ENCODE measurements at places on chromosomes 3 and 15.

DNA sequence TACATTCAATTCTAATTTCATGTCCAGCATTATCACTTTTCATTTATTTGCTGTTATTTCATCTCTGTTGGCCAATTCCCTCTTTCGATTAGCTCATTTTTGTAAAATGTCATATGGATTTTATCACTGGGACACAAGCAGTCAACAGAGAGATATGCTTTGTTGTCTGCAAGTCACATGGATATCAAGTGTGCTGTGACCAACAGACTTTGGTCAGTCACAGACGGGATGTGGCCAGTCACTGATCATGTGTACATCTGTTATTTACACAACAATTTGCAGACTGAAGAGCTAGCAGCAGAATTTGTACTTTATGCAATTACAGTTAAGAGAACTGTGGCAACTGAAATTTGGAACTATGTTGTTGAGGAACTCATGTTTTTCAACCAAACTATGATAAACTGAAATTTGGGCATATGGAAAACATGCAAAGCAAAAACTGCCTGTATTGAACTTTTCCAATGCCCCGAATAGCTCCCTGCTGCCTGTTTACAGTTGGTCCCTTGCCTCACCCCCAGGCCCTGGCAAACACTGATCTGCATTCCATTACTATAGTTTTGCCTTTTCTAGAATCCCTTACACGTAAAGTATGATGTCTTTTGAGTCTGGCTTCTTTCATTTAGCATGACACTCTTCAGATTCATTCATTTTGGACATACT, 104.4 kb downstream of the RPL22L1 start:
- no peak for DNase-seq

DNA sequence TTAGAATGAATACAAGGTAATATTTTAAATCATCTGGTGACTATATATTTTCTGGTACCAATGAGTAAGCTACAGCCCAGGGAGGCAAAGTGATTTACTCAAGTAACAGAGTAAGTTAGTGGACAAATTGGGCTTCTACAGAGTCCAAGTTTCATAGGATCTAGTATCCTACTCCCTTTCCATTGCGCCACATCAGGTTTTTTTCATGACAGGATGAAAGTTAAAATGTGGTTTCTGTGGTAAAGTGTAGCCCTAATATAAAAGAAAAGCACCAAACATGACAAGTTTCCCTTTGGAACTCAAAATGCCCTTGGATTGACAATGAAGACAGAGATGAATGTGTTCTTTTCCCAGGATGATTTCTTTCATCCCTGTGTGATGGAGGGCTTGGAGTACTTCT, 350.8 kb upstream of the ZNF385D start:
- DNase-seq: no peak

GRCh38 chr3:164221297-164221696, 857.0 kb downstream of the SI start:
- DNase-seq: no peak

GRCh38 chr15:35195031-35195430, 109.9 kb upstream of the NANOGP8 start:
- DNase-seq: no peak

DNA sequence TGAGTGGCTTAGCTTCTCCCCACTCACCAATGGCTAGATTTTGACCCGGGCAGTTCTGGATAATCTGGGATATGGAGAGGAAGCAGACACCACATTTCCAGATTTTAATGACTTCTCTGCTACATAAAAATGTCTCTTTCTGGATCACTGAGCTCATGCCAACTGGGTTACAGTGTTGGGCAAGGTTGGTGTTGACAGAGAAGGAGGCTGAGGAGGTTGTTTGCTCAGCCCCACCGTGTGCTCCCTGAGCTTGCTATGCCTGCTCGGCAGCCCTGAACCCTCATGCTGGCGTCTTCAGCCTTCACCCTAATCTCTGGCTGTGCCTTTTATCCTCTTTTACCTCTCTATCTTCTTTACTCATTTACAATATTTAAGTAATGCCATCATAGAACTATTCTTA, 53.0 kb upstream of the KPNA4 start:
- no peak for DNase-seq

GRCh38 chr15:57464480-57464879, 88.2 kb downstream of the CGNL1 start:
- no peak for DNase-seq

DNA sequence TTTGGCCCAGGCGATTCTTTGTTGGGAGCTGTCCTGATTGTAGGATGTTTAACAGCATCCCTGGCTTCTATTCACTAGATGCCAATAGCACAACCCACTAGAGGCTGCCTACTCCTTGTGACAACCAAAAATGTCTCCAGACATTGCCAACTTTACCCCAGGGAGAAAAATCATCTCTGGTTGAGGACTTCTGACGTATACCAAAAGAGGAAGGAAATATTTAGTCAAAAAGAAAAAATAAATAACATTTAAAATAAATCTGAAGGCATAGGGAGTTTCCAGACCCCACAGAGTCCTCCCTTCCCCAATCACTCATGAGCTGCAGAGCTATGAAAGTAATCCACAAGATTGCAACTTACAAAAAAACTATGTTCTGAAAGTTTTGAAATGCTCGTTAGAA, 61.0 kb downstream of the MECOM start:
- no peak for DNase-seq

DNA sequence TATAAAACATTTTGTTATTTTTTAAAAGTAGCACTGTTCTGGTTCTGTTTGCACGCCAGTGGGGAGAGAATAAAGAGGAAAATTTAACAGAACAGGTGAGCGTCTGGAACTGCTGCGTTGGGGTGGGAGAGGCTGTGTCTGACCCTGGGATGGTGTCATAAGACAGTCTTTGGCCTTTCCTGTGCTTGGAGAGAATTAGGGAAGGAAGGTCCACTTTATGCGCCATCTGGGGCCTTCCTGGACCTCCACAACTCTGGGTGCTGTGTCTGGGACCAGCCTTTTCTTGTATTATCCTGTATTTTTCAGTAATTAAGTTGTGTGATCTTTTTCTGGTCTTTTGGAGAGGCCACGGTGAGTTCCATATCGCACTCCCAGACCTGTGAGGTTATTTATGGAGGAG, 3.3 kb downstream of the FAM43A start:
- no peak for DNase-seq

DNA sequence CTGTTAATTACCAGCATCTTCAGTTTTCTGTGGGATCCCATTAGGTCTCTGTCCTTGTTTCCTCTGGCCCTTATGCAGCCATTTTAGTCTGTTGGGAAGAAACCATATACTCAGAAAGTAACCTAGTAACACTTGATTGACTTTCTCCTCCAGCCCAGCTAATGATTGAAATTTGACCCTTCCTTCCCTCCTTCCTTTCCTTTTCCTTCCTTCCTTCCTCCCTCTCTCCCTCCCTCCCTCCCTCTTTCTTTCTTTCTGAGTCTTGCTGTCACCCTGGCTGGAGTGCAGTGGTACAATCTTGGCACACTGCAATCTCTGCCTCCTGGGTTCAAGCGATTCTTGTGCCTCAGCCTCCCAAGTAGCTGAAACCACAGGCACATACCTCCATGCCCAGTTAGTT, 5.9 kb upstream of the ZNF620 start:
- no peak for DNase-seq

DNA sequence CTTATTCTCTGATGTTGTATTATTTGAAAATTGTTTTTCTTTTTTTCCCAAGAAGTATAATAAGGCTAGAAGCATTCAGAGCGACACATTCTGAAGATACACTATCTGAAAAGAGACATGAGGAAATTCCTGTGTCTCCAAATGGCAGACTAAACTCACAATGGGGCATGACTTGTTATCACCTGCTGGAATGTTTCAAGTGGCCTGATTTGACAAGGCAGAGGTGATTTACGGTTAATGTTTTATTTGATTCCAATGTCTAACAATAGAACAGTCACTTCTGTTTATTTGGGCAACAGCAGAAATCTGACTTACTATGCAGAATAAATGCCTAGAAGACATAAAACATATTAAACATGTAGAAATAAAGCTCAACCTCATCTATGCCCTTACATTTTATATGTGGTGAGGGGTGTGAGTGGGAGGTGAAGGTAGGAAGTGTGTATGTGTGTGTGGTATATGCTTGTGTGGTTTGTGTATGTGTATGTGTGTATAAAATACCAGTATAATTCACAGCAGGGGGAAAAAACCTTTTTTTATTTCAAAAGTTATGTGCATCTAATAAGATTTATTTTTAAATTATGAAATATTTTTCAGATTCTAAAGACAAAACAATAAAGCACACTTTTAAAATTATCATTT, 1051.7 kb downstream of the ROBO2 start:
- DNase-seq: no peak

GRCh38 chr3:115830764-115831395, 207.6 kb downstream of the GAP43 start:
- DNase-seq: no peak

DNA sequence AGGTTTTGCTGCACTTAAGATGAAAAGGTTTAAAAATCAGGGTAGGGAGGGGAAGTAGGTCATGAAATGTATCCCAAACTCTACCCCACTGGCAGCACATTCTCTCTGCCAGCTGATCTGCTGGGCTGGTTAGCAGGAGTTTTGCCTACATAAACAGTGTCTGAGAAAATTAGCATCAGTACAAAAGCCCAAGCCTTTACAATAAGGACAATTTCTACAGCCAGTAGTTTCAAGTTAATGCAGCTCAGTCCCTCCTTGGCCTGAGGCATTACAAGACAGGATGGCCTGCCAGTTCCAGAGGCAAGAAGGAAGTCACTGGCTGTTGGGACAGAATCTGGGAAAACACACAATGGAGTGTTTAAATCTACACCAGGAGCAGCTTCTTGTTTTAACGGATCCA, 32.8 kb downstream of the NCEH1 start:
- no peak for DNase-seq

- DNase-seq: no peak
Measured at GRCh38 chr15:70088887-70089691, 8.6 kb downstream of the TLE3 start.

DNA sequence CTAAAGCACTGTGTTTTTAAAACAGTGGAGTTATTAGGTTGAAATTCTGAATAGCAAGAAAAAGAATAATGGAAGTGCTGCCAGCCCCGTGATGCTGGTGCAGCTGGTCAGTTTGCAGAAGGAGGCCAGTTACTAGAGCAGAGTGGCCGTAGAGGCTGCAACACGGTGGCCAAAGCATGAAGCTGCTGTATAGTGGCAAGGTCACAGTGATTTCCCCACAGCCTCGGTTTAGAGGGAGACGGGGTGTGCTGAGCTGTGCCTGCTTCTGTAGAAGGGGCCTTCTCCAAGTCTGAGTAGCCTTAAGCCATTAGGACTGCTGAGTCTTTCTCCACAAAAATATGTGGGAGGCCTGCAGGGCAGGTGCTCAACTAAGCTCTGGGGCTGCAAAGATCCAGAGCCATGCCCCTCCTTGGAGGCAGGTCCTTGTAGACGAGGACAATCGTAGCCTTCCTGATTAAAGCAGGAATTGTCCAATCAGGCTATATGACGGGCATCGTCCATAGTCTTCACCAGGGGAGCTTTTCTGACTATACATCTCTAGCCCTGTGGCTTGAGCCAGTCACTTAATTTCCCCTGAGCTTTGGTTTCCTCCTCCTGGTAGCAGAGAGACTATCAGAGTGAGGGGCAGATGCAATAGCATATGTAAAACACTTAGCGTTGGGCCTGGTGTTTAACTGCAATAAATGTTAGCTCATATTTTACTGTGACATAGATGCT, 151.6 kb downstream of the PGPEP1L start:
- no peak for DNase-seq

- no peak for DNase-seq
Measured at GRCh38 chr3:3160826-3161225, 18.7 kb downstream of the CRBN start.

DNA sequence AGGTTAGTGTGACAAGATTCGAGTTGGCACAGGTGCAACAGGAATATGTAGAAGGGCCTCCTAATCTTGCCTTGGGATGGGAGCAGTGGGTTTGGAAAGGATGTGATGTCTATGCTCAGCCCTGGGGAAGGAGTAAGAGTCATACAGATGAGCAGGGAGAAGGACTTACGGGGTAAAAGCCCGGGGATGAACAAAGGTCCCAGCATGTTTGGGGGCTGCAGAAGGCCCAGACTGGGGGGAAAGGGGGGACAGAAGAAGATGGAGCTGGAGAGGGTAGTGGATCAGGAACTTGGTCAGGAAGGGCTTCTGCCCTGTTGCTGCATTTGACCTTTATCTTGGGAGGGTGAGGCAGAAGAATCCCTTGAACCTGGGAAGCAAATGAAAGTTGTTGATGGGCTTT, 240.1 kb upstream of the ST8SIA2 start:
- no peak for DNase-seq

DNA sequence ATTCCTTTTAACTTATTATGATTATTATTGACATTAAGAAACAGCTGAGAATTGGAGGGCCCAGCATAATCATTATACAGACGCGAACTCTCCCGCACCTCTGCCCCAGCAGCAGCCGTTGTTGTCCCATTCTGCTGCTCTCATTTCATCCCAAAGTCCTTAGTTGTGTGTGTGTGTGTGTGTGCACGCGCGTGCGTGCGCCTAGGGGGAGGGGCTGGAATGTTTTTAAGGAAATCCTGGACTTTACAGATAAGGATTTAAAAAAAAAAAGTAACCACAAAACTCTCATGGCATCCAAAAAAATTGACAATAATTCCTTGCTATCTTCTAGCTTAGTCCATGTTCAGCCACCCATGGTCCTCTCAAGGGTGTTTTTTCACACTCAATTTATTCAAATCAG, 134.2 kb downstream of the WNT7A start:
- no peak for DNase-seq

- no peak for DNase-seq
Measured at GRCh38 chr3:165820671-165821123, 16.5 kb downstream of the BCHE start.

DNA sequence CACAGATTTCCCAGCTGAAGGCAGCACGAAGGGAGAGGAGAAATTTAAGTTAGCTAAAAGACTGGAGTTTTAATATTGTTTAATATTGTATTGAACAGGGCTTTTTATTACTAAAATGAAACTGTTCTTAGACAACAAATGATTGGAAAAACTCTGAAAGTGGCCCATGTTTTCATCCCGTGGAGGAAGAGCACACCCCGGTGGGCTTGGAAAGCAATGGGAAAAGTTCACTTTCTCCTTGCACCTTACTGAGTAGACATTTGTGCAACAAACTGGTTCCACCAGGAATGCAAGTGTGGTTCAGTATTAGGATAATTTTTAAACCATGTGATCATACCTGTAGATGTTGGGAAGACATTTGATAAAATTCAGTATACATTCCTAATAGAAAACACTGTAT, 8.2 kb upstream of the ESYT3 start:
- no peak for DNase-seq

Data from activated CD8-positive, alpha-beta memory T cell treated with anti-CD3 and anti-CD28 coated beads for 4 hours (primary cell).